ENCODE measurements at places on chromosomes 7 and 10.

GRCh38 chr10:14742382-14742781 lies 32.3 kb downstream of the FAM107B start:
- no peak for DNase-seq

- no peak for DNase-seq
These were observed 218.2 kb upstream of the PODXL start for GRCh38 chr7:131774419-131775220.

DNA sequence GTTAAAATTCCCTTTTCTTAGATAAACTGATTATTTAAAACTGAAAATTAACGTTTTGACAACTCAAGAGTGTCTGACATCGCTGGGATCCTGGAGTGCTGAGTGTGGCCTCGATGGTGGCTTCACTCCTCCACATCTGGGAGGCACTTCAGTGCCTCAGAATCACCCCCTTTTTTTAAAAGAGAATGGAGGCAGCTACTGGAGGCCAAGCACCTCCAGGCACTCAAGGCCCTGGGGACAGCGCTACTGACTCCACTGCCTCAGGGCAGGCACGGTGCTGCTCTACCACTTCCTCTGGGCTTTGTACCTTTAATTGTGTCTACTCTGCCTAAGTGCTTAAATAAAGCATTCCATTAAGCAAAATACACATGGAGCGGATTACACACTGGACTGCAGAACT lies 27.2 kb upstream of the NCAPG2 start:
- no peak for DNase-seq

GRCh38 chr10:127996586-127996985 lies 89.7 kb downstream of the PTPRE start:
- peak; percentile 79 for DNase-seq

- no peak for DNase-seq
These were observed 4.2 kb downstream of the BNIP3 start for GRCh38 chr10:131977323-131978096.

- DNase-seq = no peak
These were observed 398.9 kb downstream of the RPS24 start for GRCh38 chr10:78432583-78432982.

DNA sequence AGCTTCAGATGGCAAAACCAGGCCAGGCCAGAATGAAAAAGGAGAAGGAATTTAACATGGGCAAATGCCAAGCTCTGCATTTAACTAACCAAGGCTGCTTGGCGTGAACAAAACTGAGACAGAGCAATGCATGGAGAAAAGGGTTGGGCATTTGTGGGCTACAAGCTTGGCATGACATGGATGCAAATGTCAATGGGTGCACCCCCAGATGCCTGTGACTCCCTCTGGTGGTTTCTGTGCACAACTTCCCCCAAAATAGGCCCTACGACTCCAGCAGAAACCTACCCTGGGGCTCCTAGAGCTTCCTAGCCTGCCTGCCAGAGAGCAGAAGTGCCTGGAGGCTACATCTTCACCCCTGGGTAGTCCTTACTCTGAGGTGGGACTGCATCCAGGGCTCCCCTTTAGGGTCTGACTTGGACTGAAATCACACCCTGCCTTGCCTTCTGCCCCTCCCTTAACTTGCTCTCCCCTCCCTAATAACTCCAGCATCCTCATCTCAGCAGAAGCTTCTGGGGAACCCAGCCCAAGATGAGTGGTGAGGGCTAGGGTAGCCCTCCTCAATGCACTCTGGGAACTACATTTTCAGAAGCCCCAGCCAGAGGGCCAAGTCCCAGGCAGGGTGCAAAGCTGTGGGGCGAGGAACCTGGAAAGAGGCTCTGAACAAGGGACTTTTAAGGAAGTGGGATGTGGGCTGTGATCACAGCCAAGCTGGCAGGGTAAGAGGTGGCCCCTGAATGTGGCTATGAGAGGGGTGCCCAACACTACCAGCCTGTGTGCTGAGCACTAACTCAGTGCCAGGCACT lies 11.3 kb downstream of the GPRIN2 start:
- no peak for DNase-seq

GRCh38 chr7:2785071-2785500 lies 59.0 kb downstream of the GNA12 start:
- no peak for DNase-seq

DNA sequence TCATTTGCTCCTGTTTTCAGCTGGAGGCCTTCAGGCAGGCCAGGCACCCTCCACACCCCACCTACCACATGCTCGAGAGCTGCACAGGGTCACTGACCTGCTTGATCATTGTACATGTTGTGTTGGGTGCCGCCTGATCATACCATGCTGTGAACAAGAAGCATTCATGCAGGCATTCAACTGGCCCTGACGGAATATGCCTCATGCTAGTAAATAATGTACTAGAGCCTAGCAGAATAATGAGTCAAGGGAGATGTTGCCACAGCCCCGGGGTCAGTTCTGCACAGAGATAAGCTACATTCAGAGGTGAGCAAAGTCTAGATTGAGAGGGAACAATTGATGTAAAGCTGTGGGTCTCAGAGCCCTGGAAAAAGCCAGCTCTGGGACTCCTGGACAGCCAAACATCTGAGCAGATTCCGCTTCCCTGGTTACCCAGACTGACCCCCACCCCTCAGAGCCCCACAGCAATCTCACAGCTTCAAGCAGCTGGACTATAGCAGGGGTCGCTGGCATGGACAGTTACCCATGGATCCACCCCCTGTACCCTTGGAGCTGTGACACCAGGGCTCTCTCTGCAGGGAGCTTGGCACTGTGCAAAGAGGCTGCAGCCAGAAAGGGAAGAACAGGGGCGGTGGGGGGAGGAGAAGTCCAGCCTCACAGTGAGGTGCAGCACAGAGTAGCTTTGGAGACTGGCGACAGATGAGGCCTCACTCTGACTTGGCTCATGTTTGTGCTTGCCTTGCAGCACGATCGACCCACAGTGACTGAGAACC lies 86.6 kb downstream of the FRMPD2 start:
- DNase-seq = no peak

- no peak for DNase-seq
These were observed 2.9 kb upstream of the EFCAB10 start for GRCh38 chr7:105584165-105584564.

DNA sequence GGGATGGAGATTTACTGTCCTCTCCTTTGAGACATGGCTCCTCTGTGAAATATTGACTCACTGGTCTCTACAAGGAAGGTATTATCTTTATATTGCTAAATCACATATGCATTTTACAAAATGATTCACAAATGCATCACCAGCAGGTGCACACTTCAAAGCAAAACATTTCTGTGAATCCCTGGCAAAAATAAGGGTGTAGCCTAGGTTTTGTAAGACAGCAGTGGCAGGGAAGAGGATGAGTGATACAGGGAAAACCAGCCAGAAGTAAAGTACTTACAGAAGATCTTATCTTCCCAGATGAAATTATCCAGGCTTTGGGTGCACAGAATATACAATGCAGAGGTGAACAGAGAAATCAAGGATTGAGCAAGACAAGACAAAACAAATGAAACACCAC lies 1094.6 kb downstream of the GATA3 start:
- DNase-seq = no peak

DNA sequence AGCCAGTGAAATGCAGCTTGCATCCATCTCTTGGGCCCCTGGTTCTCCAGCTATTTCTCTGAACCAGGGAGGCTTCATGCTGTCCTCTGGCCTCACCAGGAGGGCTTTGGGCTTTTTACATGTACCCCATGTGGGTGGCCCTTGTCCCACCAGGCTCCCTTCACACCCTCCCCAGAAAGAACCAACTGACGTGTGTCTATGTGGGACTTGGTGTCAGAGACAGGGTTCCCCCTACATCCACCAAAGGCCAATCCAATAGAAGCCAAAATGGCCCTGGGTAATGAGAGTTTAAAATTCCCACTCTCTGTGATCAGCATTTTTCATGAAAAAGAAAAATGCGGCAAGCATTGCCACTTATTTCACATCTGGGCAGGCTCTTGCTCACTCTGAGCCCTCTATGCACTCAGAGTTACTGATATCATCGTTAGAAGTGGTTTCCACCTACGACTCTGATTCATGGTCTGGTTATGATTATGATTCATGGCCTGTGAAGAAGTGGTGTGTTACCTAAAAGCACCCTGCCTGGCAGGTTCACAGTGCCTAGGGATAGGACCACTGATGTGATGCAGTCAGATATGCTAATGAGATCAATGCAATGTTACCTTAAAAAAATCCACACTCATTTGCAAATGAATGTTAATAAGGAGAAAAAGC lies 133.5 kb downstream of the BUB3 start:
- no peak for DNase-seq

DNA sequence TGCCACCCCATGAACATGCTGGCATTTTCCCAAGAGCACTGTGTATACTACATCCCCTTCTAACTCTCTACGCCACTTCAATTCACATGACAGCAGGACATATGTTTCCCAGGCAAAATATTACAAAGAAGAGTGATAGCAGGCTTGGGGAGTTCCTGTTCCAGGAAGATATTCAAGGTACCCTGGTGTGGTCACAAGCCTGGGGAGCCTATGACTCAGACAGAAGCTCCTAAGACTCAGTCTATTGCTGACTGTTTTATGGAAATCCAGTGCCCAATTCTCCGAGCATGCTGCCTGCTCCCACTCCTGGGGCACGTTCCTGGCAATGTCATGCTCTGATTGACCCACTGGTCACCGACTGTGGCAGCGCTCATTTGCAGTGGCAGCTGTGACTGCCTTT lies 23.5 kb upstream of the ABLIM1 start:
- no peak for DNase-seq

- DNase-seq = no peak
These were observed 117.2 kb downstream of the CNOT4 start for GRCh38 chr7:135392701-135393100.

- DNase-seq = no peak
These were observed 200.8 kb downstream of the ELMO1 start for GRCh38 chr7:37247861-37248260.

DNA sequence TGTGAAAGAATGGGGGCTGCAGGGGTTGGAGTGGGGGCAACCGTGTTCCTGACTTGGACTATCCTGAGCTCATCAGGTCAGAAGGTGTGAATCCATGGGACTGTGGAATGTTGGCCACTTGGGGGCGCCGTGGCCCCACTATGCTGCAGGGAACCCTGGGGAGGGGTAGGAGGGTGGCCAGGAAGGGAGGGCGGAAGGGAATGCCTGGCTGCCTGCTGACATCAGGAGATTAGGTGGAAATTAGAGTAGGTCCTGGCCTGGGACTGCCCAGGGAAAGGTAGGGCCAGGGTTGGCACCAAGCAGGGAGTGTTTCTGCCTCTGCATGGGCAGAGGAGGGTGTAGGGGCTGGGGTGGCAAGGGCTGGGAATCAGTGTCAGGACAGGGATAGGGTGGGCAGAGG lies 65.8 kb upstream of the PRSS58 start:
- no peak for DNase-seq

DNA sequence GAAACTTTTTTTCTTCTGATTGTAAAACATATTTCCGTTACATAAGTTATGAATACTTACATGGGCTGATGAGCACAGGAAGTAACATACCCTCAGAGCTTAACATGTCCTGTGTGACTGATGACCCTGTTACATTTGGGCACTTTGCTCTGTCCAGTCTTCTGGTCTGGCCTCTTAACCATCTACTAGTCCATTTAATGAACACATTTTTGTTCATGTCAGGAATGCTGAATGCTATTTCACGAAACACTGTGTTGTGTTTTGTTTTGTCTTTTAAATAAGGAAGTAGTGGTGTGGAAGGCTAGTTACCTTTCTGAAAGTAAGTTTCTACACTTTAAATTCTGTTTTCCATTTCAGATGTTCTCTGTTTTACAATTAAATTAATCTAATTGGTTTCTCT lies 77.7 kb downstream of the RBM33 start:
- no peak for DNase-seq

GRCh38 chr10:29794776-29795611 lies 160.2 kb upstream of the SVIL start:
- peak; percentile 11 for DNase-seq

DNA sequence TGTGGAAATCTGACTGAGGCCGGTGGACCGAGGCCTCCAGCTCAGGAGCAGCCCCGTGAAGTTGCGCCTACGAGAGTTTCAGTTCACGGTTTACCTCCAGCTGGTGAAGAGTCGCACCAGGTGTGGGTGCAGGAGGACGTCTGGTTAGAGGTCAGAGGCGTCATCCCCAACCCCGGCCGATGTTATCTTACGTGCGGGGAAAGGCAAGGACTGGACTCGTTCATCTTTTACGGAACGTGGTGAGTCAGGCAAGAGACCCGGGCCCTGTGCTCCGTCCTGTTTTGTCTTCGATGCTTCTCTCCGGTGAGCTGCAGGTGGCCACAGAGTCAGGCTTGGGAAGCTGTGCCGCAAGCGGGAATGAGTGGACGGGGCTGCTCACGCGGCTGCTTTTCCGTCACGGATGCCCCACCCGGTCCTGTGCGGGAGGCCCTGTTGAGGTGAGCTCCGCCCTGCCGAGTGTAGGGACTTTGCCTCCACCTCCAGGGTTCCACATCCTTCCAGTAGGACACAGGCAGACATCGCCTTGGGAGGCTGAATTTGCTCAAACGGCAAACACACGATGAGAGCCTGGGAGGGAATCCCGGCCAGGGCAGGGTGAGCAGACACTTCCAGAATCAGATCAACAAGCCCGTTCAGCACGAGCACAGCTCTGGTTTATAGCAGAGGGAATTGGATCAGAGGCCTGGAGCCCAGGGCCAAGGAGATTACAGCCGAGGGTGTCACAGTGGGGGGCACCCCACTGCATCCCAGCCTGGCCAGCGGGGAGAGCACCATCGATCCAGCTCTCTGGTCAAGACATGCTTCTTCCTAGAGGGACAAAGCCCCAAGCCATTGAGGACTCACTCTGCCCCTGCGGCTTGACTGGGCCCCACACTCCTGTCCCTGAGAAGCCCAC lies 50.1 kb upstream of the INPP5A start:
- DNase-seq = no peak
